ENCODE measurements at places on chromosomes 11 and 22.

GRCh38 chr11:62461740-62462507 is 43.1 kb downstream of the SCGB1A1 start:
- peak; percentile 35 for DNase-seq

GRCh38 chr11:86477495-86478155 is 102.9 kb downstream of the CCDC81 start:
- no peak for DNase-seq

DNA sequence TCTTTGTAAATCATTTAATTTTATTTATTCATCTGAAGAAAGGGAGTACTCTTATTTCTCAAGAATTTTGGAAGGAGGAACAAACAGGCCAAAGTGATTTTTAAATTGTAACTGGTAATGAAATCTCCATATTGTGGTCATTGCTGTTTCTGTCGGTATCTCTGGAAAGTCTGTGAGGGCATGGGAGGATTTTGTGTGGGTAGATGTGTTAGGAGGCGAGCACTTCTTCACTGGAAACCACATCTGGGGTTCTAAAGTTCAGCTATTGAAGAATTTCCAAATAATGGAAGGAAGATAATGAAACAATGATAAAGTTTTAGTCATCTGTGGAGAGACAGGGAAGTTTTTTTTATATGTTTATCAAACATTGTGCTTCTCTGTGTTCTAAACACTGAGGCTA is 6.6 kb downstream of the TRIM34 start:
- DNase-seq = no peak

- no peak for DNase-seq
These were observed 5.9 kb upstream of the B3GAT3 start for GRCh38 chr11:62627713-62628112.

DNA sequence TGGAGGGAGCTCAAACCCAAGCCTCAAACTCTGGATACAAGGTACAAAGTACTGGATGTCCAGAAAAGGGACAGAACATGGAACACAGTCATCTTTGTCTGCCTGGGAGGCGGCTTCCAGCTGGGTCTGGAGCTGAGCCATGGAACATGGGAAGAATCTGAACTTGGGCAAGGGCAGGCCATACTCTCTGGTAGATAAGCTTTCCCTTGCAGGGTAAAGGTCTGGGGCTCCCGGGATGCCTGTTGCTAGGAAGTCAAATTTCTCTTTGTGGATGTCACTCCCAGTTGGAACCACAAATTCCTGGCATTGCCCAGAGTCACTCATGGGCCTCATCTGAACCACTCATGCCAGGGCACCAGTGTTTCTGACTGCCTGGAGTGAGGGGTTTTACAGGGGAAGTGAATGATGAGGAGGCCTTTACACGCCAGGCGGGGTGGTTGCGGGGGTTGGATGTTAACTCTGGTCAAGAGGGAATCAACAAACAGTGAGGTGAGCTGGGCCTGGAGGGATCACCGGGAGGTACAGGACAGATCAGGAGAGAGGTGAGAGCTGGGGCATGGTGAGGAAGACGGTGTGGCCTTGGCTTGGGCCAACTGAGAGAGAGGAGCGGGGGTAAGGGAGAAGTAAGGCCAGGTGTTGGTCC is 5.7 kb downstream of the FTH1 start:
- DNase-seq = no peak

DNA sequence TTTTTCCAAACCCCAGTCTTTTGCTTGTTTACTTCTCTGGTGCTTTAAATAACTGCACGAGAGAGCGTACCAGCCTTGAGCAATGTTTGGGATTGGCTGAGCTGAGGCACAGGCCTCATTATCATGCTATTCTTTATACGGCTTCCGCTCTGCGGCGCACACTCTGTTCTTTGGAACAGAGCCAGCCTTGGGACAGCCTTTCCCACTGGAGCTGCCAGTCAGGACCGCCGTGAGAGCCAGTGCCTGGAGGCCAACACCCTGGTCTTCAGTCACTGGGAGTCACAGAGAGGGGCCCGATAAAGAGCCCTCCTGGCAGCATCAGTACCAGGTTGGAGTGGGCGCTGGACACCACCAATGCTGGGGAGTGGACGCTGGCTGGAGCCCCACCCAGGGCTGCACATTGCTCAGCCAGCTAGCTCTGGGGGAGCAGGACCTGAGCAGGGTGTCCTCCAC is 125.6 kb downstream of the BCR start:
- DNase-seq = peak; percentile 67

DNA sequence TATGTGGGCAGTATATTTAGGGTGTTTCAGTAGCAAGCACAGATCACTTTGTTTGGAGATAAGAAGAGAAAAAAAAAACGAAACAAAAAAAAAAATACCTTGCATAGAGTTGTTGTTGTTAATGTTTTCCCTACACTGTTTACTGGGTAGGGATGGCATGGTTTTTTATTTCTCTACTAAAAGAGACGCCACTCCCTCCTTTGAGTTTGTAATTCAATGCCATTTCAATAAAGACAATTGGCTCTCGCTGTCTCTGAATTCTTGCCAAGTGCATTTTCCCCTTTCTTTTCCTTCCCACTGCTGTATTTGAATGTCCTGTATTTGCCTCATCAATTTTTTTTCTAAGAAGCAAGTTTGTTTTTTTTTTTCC is 213.9 kb upstream of the UBASH3B start:
- no peak for DNase-seq

DNA sequence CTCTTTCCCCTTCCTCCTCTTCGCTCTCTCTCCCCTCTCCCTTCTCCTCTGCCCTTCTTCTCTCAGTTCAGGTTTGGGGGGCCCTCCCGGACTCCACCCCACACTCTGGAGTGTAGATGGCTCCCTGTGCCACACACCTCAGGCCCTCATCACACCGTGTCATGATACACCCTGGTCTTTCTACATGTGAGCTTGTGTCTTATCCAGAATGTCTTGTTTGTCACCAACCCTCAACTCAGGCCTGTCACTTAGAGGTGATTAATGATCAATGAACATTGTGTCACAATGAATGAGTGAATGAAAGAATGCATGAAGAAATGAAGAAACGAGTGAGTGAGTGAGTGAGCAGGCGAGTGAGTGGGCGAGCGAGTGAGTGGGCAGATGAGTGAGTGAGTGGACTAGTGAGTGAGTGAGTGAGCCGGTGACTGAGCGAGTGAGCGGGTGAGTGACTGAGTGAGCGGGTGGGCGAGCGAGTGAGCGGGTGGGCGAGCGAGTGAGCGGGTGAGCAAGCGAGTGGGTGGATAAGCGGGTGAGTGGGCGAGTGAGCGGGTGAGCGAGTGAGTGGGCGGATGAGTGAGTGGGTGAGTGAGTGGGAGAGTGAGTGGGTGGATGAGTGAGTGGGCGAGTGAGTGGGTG is 33.8 kb downstream of the CAPN1 start:
- no peak for DNase-seq

DNA sequence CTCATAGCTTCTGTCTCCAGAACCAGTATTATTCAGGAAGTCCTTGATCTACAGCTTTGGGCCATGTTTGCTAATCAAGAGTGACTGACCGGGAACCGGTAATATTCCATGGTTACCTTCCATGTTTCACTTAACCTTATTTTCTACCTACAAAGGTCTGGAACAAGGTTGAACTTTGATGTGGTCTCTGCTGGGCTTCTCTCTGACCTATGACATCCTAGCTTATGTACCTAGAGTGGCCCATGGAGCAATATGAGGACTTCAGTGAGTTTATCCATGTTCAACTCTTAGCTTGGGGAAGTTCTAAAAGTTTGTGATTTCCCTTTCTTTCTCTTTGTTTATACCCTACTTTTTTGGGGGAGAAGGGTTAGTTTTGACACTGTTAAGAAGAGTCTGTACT is 33.2 kb downstream of the CCDC90B start:
- DNase-seq = no peak

DNA sequence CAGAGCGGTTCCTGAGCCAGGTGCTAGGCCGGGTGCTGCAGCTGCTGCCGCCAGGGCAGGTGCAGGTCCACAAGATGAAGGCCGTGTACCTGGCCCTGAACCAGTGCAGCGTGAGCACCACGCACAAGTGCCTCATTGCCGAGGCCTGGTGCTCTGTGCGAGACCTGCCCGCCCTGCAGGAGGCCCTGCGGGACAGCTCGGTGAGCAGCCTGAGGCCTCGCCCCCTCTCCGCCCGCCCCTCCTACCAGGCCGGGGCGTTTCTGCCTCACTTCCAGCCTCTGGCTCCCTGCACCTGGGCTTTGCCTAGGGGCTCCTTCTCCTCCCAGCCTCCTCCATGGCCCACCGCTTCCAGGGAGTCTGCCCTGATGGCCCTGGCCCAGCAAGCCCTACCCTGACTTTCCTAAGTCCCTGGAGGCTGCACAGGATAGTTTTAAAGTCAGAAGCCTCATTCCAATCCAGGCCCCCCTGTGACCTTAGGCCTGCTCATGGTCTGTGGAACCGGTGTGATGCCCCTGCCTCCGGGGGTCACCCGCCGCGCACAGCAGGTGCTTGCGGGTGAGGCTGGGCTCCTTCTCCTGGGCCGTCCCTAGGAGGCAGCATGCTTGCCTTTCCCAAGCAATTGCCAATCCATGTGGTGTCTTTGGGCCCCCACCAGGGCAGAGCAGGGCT is 5.5 kb downstream of the TCIRG1 start:
- no peak for DNase-seq

DNA sequence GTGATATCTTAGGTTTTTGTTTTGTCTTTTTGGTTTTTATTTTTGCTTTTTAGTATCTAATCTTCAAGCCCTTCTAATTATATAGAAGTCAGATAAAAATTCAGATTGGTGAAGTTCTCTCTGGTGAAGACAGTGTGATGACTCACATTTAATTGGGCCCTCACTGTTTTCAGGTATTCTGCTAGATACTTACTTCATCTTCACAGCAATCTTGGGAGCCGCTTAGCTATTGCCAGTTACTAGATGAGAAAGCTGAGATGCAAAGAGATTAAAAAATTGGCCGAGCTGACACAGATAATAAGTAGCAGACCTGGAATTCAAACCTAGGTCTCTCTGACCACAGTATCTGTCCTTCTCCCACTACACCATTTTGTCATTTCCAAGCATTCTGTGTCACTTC is 75.0 kb downstream of the PPP2R1B start:
- no peak for DNase-seq
